T-cell (primary cell): ENCODE measurements at places on chromosomes 3 and 15.

DNA sequence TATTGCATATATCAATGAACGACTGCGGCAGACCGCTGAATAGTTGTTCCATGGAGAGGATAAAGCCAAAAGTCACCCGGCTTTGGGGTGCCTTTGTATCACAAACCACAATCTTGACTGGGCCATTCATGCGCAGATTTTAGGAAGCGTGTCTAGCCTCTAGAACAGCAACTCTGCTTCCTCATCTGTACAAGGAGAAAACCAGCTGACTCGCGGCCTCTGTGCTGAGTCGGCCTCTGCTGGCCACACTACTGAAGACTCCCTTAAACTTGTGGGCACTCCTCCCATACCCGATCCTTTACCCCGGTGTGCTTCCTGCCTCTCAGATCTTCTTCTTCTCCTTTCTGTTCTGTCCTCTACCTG is 872 bp downstream of the DLEC1 start:
- DNase-seq, result peak; percentile 34

- no peak for DNase-seq
These were observed 254.3 kb upstream of the ICE2 start for GRCh38 chr15:60733196-60733595.

- no peak for DNase-seq
These were observed 103.6 kb downstream of the ADAMTS9 start for GRCh38 chr3:64584179-64584578.

DNA sequence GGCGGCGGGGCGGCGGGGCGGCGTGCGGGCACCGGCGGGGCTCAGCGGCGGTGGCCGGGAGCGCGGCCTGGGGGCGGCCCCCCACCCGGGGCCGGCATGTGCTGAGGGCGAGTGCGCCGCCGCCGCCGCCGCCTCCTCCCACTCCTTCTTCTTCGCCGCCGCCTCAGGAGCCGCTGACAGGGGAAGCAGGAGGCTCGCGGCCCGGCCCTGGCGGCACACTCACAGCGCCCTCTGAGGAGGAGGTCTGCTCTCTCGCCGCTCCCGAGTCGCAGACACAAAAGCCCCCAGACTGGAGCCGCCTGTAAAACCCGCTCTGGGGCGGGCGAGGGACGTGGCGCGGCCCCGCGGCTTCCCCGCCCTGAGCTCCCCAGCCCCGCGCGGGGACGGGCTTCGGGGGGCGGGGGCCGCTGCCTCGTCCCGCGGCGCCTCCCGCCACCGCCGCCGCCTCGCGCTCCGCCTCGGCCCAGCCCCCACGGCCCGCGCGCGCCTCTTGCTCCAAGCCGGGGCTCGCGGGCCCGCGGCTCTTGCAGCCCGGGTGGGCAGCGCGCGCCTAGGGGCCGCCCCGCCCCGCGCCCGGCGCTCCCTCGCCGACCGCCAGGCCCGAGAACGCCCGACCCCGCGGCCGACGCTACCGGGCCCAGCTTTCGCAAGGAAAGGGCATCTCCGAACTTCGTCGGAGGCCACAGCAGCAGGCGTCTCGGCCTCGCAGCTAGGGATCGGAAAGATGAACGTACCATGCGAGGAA is at the start of gene PYGO1:
TSS of gene PYGO1 (minus strand) at position 276 of the 745 bp plus-strand sequence. CDS start 462 bp downstream, outside the sequence.
- DNase-seq, result peak; percentile 21

DNA sequence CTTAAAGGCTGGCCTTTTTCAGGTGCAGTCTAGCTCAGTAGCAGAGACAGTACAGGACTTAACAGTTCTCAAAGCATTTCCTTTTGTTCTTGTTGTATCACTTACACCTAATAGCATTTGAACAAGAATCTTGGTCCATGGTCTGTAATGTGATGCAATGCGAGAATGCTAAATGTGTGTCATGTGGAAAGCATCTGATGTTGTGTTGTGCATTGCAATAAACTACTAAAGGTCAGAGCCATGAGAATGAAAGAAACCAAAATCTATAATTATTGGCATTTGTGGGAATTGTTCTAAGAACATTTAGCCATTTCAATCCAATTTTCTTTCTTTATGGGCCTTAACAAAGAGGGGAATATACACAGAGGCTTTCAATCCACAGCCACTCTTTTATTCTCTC is 324.5 kb upstream of the ROBO2 start:
- DNase-seq, result no peak

GRCh38 chr15:90881978-90882721 is 2.2 kb upstream of the FES start:
- DNase-seq, result no peak

GRCh38 chr3:105431200-105431599 is 64.5 kb downstream of the ALCAM start:
- no peak for DNase-seq
